Heart left ventricle (tissue), 16 donors: ENCODE measurements at places on chromosomes 3 and 15.

- no peak for DNase-seq
Observed at GRCh38 chr15:57079931-57080620, 161.6 kb downstream of the TCF12 start.

- DNase-seq: no peak
Observed at GRCh38 chr15:77658304-77658703, 25.6 kb upstream of the LINGO1 start.

DNA sequence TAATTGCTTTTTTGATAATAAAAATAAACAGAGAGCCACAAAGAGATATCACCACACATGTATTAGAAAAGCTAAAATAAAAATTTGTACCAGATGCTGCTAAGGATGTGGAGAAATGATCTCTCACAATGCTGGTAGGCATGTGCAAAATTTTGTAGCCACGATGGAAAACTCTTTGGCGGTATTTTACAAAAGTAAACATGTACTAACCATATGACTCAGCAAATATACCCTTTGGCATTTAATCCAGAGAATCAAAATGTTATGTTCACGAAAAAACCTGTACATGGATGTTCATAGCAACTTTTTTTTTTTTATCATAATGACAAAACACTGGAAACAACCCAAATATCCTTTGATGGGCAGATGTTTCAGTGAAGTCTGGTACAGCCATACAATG, 261.2 kb downstream of the LPP start:
- no peak for DNase-seq

DNA sequence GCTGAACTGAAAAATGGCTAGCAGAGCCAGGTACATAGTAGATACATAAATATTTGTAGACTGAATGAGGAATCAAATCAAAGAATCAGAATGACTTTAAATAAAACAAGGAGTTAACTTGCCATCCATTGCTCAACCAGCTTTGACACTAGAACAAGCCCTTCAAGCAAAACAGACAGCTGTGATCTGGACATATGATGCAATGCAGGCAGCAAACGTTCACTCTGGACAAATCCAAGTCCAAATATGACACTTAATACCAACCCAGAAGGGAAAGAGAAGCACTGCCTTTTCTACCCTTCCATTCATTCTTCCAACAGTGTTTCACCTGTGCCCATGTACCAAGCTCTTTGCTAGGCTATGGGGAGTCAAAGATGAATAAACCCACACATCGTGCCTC, 4.5 kb downstream of the THRB start:
- peak; percentile 39 for DNase-seq

DNA sequence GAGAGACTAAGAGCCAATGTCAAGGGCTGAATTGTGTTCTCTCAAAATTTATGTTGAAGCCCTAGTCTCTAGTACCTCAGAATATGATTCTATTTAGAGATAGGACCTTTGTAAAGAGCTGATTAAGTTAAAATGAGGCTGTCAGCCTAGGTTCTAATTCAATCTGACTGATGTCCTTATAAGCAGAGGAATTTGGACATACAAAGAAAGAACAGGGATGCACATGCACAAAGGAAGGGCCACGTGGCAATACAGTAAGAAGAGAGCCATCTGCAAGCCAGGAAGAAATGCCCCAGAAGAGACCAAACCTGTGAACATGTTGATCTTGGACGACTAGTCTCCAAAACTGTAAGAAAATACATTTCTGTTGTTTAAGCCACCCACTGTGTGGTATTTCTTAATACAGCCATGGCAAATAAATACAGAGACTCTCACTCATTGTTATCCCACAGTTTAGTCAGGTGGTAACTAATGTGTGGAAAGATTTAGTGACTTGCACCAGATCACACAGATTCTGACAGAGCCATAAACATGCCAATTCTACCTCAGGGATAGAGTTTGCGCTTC, 652.2 kb downstream of the NAALADL2 start:
- DNase-seq: no peak

DNA sequence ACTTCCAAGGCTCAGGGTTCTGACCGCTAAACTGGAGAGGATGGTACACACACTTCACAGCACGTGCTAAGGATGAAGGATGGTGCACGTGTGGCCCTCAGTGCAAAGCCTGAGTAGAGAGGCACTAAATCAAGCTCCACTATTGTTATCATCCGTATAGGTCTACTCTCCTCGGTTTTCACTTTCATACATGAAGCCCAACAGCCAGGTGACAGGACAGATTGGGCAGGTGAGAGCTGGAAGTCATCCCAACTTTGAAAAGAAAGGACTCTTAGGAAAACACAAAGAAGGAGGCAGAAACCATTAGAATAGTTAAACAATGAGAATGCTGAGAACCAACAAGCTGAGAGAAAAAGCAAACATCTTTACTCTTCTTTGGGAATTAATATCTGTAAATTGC, 21.1 kb downstream of the MAGI1 start:
- no peak for DNase-seq

DNA sequence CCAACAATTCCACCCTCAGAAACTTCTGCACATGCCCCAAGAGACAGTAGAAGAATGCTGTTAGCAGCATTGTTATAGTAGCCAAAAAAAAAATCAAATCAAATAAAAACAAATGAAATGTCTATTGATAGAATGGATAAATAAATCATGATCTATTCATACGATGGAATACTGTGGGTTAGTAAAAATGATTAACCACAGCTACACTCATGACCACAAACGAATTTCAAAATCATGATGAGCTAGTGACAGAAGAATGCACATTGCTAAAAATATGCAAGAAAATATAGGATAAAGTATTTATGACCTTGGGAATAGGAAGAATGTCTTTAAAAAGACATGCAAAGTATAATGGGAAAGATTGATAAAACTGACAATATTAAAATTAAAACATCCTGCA, 57.5 kb upstream of the ACAN start:
- DNase-seq: no peak

DNA sequence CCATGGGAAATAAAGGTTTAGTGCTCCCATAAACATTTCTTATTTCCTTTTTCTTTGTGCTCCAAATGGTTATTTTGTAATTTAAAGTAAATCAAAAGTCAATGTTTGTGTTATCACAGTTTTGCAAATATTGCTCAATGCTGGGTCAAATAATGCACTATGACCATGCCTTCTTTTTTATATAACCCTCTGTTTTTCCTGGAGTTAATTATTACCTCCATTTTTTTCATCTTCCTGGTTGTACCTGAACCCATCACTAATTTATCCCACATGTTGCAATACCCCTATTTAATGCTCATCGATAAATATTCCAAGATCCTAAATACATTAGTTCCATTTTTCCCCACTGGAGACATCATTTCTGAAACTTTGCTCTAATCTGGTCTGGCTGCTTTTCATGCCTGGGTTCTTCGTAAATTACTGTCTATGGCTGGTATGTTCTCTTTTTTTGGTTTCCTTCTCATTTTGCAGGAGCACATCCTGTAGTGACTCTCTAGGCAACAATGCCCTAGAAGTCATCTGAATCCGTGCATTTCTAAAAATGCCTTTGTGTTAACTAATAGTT, 66.4 kb downstream of the OXNAD1 start:
- no peak for DNase-seq

DNA sequence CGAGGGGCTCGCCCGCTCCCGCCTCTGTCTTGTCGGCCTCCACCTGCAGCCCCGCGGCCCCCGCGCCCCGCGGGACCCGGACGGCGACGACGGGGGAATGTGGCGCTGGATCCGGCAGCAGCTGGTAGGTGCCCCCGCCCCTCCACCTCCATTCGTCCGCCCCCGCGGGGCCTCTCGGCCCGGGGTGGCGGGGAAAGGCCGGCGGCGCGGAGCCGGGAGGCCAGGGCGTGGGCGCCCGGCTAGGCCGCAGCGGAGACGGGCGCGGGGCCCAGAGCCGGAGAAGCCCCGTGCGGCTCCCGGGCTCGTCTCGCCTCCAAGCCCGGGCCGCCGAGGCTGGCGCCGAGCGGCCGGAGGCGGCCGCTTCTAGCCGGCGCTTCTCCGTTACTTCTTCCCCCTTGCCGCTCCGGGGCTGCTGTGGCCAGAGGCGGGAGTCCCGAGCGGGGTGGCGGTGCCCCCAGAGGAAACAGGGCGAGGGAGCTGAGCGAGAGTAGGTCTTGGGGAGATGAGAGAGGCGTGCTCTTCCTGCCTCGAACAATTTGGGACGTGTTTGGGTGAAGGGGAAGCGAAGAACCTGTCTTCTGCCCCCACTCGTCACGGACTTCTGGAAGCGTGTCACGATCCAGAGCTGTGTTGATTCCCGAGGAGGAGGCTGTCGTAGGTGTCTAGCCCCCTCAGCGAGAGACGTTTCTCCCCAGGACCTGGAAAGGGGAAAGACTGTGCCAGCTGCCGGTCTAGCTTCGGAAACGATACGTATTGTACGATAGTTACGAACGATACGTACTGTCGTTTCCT, 555 bp downstream of the ATP11B start:
- DNase-seq: peak; percentile 48

DNA sequence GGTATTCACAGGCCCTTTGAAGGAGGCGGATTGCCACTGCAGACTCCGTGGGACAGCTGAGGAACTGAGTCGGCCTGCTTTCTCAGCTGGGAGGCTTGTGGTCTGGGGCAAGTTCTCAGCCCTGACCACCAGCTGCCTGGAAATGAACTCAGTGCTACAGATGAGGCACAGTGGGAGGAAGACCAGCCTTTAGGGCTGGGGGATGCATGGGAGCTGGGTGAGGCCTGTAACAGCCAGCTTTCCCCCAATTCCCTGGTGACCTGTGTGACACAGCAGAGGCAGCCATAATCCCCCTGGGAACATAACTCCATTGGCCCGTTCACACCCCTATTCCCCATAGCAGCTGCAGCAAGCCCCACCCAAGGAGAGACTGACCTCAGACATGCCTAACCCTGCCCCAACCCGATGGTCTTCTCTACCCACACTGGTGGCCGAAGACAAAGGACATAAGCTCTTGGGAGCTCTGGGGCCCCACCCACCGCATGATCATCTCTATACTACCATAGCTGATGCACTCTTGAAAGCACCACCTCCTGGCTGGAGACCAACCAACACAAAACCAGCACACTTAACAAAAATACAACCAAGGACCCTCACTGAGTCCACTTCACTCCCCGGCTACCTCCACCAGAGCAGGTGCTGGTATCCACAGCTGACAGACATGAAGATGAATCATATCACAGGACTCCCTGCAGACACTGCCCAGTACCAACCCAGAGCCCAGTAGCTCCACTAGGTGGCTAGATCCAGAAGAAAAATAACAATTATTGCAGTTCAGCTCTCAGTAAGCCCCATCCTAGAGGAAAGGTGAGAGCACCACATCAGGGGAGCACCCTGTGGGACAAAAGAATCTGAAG, 24.9 kb downstream of the ZMAT3 start:
- DNase-seq: no peak

DNA sequence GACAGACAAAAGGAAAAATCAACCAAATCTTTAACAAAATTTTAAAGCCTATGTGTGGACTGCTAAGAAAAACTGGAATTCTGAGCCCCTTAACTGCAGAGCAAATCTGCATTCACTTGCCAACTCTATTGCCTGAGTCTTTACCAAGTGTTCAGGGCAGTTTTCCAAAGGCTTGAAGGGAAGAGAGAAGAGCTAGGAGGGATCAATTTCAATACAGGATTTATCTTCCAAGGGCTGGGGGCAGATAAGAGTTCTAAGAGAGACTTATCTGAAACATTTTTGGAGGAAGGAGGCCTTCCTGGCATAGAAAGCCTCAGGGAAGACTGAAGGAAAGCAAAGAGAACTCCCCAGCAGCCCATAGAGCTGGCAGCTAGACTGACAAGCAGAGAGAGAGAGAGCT, 31.4 kb upstream of the LSAMP start:
- DNase-seq: no peak

- no peak for DNase-seq
Observed at GRCh38 chr3:52873433-52874159, 23.8 kb downstream of the STIMATE start.

GRCh38 chr15:83200162-83200561, 7.5 kb downstream of the HDGFL3 start:
- no peak for DNase-seq

DNA sequence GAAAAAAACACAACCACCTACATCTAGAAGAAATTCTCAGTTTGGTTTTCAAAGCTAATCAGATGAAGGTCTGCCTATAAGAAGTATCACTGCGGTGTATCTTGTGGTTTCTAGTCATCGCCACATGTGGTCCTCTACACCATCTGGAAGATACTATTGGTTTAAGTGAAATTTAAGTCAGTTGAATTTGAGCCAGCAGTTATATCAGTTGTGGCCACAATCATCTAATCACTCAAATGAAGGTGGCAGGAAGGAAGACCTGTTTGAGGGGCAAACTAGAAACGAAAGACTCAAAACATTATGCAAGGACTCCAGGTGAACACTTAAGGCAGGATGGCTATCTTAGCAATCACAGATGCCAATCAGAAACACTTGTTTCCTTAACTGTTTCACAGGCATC, 48.7 kb downstream of the ETV5 start:
- no peak for DNase-seq

DNA sequence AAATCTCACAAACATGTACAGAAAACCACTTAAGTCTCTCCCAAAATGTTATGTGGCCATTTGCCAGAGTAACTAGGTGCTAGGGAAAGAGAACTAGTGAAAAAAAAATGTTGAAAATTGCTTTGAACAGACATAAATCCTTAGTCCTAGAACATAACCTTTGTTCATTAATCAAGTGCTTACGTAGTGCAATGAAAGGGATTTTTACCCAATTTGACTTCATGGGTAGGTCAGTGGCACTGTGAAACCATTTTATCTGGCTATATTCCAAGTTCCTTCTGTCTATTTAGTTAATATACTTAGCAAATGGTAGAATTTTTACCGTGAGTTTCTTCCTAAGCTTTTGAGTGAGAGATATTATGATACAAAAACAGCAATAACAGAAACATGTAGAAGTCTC, 209.4 kb downstream of the DIPK2A start:
- no peak for DNase-seq

DNA sequence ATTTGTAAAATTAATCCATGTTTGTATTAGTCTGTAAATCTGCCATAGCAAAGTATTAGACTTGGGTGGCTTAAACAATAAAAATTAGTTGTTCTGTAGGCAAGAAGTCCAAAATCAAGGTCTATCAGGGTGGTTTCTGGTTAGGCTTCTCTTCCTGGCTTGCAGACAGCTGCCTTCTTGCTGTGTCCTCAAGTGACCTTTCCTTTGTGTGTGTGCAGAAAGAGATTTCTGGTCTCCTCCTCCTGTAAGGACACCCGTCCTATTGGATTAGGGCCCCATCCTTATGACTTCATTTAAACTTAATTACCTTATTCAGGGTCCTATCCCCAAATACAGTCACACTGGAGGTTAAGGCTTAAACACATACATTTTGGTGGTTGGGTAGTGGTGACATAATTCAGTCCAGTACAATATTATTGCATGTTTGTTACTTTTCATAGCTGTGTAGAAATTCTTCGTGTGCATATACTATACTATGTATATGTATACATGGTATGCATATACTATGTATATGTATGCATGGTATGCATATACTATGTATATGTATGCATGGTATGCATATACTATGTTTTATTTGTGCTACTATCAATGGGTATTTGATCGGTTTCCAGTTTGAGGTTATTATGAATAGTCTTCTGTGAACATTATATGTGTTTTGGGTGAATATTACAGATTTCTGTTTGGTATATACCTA, 57.9 kb upstream of the RNU6-1 start:
- DNase-seq: no peak

DNA sequence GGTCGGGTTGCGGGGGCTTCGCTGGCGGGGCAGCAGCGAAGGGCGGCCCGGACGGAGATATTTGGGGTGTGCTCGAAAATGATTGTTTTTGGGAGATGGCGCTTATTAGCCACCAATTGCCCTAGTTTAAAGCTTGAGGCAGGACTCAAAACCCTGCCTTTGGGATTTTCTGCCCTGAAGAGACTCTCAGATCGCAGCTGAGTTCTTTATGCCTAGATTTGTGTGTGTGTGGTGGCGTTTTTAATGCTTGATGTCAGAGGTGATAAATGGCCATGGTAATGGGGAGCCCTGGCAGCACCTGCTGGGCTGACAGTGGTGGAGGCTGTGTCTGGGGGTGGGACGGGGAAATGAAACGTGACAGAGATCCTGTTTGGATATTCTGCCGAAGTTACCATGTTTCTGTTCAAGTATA, 604 bp downstream of the KCTD6 start:
- DNase-seq: no peak
